Foreskin fibroblast (primary cell): ENCODE measurements at places on chromosomes 4 and X.

DNA sequence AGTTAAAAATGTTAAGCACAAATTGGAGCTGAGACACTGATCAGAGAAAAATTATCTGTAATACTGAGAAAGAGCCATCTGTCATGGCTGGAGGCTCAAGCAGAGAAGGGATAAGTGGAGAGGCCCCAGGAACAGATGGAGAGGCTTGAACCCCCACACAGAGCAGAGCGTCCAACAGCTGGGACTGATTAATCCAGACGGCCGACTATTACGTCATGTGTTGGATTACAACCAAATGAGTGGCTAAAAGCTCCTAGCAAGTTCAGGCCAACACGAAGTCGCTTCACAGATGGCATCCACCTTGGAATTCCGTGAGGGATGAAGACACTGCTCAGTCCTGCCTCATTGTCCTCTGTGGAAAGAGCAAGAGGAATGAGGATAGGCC, 57.7 kb upstream of the ATXN3L start:
- peak; percentile 91 for DNase-seq

DNA sequence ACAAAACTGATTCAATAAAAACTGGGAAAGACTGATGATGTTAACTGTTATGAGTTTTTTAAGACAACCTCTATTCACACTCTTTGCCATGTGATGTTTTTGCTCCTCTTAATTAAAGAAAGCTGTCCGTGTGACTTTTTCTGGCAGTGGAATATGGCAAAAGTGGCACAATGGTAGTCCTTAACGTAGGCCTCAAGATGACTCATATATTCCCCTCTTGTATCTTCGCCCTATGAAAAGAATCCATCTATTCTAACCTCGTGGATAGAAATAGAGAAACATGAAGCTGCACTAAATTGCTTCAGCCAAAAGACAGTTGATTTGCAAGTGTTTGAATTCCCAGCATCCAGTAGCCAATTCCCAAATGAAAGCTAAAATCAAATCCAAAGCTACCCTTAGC, 603.8 kb upstream of the PCDH7 start:
- DNase-seq = no peak

DNA sequence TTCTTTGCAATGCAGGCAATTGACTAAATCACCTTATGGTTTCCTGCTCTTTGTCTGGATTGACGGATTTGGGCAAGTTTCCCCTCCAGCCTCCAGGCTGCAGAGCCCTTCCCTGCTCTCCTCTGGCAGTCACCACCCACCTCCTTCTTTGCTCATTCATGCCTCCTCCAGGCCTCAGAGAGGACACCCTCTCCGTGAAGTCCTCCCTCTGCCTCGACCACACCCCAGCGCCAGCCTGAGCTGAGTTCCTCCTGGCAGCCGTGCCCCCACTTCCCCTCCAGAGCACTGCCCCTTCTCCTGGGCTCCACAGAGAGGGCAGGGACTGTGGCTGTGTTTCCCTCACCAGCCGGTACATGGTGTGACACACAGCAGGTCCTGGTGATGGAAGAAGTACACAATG, 53.7 kb downstream of the DCTD start:
- no peak for DNase-seq

- no peak for DNase-seq
These were observed 37.7 kb downstream of the FRYL start for GRCh38 chr4:48742412-48742811.

- DNase-seq = peak; percentile 45
These were observed 51.5 kb upstream of the TBC1D9 start for GRCh38 chr4:140807491-140808252.

- no peak for DNase-seq
These were observed 771.3 kb downstream of the RAB28 start for GRCh38 chr4:12712648-12713339.

DNA sequence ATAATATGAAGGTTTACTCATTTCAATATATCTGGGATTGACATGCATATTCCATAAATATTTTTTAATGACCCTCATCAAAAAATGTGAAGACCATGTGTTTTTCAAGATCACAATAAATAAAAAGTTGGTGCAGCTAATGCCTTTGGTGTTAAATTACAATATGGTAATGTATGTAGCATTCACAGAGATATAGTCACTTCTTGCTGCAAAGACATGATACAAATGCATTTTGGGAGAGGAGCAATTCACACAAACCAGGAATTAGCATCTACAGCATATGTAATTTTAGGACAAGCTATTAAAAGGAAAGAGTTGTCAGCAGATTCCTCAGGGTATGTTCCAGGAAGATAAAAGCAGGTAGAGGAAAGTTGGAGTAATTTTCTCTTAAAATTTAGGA, 734.5 kb upstream of the HTR2C start:
- DNase-seq = no peak

- DNase-seq = peak; percentile 76
These were observed 128.0 kb upstream of the VEGFC start for GRCh38 chr4:176920694-176921093.

DNA sequence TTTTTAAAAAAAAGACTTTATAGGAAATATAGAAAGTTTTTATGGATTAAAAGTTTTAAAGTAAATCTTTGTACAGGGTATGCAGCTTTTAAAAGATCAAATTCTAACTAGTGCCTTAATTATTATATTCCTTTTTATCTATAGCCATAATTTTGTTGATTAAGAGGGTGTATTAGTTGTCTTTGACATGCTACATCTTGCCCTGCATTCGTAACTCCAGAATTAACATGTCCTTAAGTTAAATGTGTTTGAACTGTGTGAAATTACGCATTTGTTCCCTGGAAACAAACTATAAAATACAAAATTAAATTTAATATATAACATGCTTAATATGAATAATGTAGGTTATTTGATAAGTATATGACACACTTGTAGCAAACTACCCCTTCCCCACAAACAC, 66.3 kb downstream of the PTPN13 start:
- no peak for DNase-seq

DNA sequence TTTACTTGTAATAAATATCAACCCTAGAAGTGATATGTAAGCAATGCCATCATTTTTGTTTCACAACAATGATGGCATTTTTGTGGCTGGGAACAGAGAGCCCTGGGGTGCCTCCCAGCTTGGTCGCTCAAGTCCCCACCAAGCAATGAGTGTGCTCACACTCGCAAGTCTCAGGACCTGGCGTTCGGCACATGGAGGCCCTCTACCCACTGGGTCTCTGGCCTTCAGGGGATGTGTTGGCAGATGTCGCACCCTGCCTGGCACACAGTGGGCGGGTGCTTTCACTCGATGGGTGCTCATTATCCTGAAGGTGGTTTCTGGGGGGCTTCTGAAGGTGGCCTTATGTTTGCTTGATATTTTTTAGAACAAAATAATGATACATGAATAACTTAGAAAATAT, 74.7 kb upstream of the STS start:
- no peak for DNase-seq

DNA sequence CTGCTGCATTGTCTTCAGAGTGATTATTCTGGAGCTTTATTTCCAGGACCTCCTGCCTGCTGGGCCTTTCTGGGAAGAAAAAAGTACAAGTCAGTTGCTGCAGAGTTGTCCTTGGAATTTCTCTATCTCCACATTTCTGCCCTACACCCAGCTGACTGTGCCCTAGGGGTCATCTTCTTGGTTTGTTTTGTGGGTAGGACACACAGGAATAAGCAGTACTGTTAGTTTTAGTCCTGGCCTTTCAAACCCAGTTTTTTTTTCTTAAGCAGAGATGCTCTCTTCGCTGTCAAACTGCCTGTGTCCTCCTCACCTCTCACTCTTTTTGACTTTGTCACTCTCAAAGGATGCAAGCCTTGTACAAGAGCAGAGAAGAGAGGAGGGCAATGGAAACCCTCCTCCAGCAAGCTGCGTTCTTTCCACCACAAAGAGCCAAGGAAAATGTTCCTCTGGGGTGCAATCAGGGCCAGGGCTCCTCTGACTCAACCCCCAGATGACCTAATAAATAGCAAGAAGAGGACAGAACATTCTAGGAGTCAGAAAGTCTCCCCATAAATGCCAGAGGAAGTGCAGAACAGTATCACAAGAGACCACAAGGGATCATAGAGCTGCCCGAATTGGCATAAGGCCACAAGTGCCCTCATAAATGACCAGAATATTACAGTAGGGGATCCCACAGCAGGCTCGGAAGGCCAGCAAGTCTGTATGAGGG, 186.2 kb downstream of the RCHY1 start:
- DNase-seq = peak; percentile 15

GRCh38 chr4:97836662-97837061, 306.6 kb downstream of the STPG2 start:
- no peak for DNase-seq

DNA sequence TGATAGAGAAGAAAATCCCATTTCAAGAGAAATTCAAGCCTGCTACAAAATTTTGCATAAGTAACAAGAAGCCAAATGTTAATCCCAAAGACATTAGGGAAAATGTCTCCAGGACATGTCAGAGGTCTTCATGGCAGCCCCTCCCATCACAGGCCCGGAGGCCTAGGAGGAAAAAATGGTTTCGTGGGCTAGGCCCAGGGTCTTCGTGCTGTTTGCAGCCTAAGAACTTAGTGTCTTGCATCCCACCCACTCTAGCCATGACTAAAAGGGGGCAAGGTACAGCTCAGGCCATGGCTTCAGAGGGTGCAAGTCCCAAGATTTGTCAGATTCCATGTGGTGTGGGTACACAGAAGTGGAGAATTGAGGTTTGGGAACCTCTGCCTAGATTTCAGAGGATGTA, 57.8 kb upstream of the TAPT1 start:
- DNase-seq = no peak

- DNase-seq = no peak
These were observed 3.1 kb upstream of the PPP2R2C start for GRCh38 chr4:6475492-6476020.

GRCh38 chrX:70208479-70208878, 26.0 kb upstream of the AWAT1 start:
- no peak for DNase-seq

DNA sequence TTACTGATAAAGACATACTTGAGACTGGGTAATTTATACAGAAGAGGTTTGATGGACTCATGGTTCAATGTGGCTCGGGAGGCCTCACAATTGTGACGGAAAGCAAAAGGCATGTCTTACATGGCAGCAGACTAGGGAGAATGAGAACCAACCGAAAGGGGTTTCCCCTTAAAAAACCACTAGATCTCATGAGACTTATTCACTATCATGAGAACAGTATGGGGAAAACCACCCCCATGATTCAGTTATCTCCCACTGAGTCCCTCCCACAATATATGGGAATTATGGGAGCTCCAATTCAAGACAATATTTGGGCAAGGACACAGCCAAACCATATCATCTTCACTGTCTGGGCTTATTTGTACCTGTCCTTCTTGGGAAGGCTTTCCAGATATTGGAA, 22.8 kb upstream of the MUC7 start:
- DNase-seq = no peak

GRCh38 chr4:56870946-56871345, 36.8 kb upstream of the REST start:
- peak; percentile 84 for DNase-seq

DNA sequence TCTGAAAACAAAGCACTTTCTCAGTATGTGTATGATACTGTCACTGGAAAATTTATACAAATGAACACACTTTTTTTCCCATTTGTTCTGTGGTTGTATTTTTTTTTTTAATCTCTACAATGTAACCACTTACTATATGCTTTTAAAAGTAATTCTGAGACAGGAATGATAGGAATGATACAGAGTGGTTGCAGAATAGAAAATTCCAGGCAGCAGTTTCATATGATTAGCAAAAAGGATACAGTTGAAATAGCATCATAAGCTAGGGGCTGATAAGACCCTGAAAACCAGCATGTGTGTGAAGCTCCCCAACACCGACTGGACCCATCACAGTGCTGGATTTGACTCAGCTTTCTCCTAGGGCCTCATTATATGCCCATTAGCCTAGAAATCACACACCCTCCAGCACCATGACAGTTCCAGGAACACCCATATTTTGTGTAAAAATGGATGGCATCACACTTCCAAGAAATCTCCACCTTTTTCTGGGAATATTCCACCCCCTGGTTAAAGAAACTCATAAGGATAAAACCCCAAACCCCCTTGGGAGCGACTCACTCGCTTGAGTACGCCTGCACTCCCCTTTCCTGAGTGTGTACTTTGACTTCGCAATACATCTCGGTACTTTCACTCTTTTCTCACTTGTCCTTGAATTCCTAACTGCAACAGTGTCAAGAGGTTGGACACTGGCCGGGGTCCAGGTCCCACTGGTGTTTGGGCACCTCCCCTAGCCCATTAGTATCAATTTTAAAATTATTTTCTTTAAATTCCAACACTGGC, 77.4 kb upstream of the AGA start:
- DNase-seq = no peak

DNA sequence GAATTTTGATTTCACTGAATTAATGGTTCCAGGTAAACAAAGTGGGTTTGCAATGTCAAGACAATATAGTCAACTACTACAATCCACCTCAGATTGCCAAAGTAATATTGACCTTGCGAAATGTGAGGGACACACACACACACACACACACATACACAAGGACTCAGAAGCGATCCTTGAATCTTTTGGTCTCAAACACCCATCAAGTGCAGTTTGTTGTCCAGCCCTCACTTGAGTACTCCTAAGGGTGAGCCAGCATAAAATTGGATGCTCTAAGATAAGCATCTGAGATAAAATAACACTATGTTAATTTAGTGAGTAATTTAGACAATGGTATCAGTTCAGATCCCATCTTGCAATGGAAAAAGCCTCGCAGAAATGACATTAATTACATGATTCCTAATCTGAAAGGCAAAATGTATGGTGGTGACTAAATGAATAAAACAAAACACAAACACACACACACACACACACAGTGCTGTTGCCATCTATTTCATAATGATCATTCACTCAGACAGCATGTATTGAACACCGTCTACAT, 102.5 kb downstream of the RASL11B start:
- no peak for DNase-seq

- DNase-seq = peak; percentile 46
These were observed 6.9 kb upstream of the HDAC6 start for GRCh38 chrX:48794911-48795515.

- DNase-seq = no peak
These were observed 322.7 kb upstream of the HAND2 start for GRCh38 chr4:173852775-173853174.

DNA sequence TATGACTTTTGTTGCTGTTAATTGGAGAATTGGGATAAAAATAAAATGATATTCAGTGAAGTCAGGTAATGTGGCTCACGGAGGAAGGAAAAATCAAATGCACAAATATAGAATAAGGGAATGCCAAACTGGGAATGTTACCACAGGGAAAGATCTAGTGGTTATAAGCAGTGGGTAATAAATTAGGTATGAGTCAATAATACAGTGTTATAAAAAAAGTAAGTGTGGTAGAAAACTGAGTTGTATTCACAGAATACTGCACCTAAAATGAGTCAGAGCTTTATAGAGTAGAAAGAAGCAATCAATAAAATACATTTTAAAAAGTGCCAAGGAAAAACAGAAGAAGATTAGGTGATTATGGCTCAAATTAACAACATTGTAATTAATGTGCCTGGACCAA, 34.5 kb downstream of the INTS12 start:
- DNase-seq = no peak

- no peak for DNase-seq
These were observed 65.6 kb upstream of the BLTP1 start for GRCh38 chr4:122086338-122087065.

DNA sequence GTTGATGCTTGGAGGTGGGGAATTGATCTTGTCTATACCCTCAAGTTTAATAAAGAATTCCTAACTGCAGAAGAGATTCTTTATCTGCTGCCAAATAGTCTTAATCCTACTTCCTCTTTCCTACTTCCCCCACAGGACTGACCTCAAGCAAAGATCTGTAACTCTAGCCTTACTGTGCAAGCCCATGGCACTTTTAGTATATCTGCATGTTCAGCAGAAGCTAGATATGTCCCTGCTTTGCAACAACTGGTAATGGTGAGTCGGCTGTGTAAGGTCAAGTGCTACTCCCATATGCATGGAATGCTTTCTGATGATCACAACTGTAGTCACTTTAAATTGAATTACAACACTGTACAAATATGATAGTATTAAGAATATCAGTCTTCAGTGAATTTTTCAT, 26.3 kb upstream of the PDS5A start:
- DNase-seq = peak; percentile 89
